NCI-H2081 (cell line): ENCODE measurements at places on chromosomes 11 and 22.

GRCh38 chr22:30260276-30260675, 6.4 kb downstream of the OSM start:
- DNase-seq = no peak

DNA sequence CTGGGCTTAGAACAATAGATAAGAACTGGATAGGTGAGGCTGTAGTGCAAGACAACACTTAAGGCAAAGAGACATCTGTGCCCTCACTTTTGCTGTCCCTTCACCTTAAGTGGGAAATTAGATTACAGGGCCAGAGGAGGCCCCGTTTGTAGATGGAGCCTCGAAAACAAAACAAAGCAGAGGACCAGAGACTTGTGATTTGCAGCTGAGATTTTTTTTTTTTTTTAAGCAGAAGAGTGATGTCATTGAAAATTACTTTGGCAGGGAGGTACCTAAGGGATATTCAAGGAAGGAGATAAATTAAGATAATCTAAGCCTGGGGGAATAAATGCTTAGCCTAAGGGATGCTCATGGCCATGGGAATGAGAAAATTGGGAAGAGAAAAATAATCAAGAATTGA, 31.4 kb downstream of the ZC3H12C start:
- DNase-seq = no peak

DNA sequence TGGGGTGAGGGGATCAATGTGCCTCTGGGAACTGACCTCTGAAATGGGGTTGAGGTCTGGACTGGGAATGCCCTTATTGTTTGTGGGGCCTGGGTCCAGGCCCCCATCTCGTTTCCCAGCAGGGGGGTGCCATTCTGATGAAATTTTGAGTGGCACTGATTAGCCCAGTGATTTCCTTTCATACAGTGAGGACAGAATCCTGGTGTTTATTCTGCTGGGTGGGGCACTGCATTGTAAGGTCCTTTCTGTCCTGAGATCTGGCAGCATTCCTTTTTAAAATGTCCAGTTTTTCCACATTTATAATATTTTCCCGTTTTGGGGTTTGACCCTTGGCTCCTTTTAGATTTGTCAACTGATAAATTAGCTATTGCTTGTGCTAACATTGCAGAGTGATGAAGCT, 27.1 kb downstream of the OR10A6 start:
- no peak for DNase-seq

DNA sequence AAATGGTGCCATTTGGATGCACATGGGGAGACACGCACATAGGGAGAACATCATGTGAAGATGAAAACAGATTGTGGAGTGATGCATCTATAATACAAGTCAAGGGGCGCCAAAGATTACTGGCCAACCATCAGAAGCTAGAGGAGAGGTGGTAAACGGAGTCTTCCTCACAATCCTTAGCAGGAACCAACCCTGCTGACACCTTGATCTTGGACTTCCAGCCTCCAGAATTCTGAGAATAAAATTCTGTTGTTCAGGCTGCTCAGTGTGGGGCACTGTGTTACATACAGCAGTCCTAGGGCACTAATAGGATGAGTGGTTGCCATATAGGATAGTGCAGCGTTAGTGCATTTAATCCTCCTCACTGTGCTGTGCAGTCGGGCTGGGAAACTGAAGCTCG, 8.0 kb upstream of the SEC14L4 start:
- DNase-seq = no peak

GRCh38 chr11:108491936-108492335, 6.2 kb downstream of the POGLUT3 start:
- no peak for DNase-seq
